ENCODE measurements at places on chromosomes 2 and 18.

GRCh38 chr2:61398413-61398812, 72.5 kb downstream of the USP34 start:
- DNase-seq, result no peak

DNA sequence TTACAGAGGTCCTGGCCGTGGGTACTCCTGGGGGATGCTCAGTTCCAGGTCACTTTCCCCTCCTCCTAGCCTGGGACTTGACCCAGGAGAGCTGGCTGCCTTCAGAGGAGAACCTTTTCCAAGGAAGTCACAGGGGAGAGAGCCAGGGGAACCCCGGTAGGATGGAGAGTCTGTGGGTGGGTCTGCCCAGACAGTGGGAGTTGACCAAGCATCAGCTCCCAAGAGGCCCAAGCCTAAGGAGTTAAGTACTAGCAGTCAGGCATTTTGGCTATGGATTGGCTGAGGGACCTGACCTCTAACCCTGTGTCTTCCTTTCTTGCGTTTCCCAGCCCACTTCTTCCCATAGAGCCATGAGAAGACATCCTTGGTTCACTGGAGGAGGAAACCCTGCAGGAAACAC, 48.8 kb upstream of the PLB1 start:
- DNase-seq, result no peak

GRCh38 chr2:237923481-237924163, 43.2 kb upstream of the UBE2F start:
- no peak for DNase-seq

DNA sequence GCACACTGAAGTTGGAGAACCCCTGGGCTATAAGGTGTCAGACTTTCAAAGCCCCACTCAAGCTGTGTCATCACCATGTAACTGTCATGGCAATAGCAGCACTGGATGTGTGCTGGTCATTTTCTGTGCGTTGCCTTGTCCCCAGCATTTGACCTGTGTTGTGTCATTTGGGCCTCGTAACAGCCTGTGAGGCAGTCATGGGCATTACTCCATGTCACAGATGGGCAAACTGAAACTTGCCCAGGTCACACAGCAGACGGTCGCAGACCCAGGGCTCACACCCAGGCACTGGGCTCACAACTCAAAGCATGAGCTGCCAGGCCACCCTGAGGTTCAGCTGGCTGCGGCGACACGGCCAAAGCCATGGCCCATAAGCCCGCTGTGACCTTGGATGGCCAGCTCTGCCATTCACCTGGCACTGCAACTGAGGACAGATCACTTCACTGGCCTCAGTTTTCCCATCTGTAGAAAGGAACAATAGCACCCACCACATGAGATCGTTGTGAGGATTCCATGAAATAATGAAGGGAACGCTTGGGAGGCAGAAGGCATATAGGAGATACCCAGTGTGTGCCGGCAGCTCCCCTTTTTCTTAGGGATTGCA, 36.7 kb downstream of the INHBB start:
- DNase-seq, result no peak

GRCh38 chr2:142222715-142223114, 91.9 kb upstream of the LRP1B start:
- DNase-seq, result no peak

GRCh38 chr2:20633794-20634506, 16.9 kb downstream of the HS1BP3 start:
- peak; percentile 96 for DNase-seq
